Right ventricle myocardium superior (tissue), 1 donor: ENCODE measurements at places on chromosomes 5 and 9. TPM values are rescaled to one million over a fixed set of nuclear protein-coding genes. Genes with fewer than 3 reads are reported as not detected.

GNA14 gene
- total RNA-seq = 1.9 TPM

HSPA9 gene
- total RNA-seq = 290 TPM

PRRX2 gene
- 0.89 TPM for total RNA-seq

FAM219A gene
- total RNA-seq = 20.6 TPM

LCN15 gene
- not detected for total RNA-seq

NSG2 gene
- total RNA-seq = 0.11 TPM

PDE6A gene
- 0.08 TPM for total RNA-seq

IRF1 gene
- total RNA-seq = 12.5 TPM

SLC34A3 gene
- not detected for total RNA-seq

IL13 gene
- total RNA-seq = not detected

RBM22 gene
- 26.9 TPM for total RNA-seq
